Stimulated activated CD4-positive, alpha-beta T cell treated with anti-CD3 and anti-CD28 coated beads, Interleukin-1b, Interleukin-23, amount 100 ng/mL, for 1 hour (primary cell): ENCODE measurements at places on chromosomes 3 and 15.

DNA sequence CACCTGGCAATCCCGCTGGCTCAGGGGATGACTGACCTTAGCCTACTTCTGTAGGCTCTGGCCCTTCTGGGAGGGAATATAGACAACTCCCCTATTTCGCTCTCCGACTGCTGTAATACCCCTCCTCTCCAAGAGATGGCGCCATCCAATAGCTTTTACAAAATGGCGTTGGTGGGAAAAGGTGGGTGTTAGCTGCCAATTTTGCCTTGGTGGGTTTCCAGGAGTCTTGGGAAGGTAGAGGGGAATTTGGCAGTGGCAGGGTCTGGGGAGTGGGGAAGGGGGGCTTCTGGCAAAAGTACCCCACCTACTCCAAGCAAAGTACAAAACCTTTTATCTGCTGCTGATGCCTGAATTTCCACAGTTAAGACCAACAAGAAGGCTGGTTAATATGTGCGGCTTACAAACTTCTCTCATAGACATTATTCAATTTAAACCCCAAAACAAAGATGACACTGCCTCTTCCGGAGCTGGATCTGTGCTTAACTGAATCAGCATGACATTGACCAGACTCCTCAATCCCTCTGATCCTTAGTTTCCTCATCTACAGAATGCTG is 62.1 kb downstream of the RASGRF1 start:
- no peak for DNase-seq

DNA sequence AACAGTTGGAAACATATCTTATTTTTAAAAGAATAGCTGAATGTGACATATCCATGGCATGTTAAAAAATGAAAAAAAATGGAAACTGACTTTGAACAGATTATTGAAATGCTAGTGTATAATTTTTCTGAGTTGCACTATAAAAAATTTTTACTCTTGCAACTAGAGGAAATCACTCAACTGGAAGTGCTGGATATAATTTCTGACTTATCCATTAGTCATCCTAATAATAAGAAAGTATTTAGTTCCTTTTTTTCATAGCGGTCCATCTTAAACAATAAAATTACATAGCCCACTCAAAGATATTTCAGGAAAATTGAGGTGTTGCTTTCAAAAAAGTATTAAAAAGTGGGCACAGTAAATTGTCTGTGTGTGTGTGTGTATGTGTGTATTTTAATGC is 80.7 kb downstream of the MBNL1 start:
- no peak for DNase-seq

GRCh38 chr15:50803479-50804180 is 38.1 kb upstream of the SPPL2A start:
- DNase-seq: no peak

- no peak for DNase-seq
These were observed 60.5 kb upstream of the TMEM115 start for GRCh38 chr3:50419595-50420370.

- DNase-seq: no peak
These were observed 62.2 kb downstream of the MB21D2 start for GRCh38 chr3:192855434-192855833.

DNA sequence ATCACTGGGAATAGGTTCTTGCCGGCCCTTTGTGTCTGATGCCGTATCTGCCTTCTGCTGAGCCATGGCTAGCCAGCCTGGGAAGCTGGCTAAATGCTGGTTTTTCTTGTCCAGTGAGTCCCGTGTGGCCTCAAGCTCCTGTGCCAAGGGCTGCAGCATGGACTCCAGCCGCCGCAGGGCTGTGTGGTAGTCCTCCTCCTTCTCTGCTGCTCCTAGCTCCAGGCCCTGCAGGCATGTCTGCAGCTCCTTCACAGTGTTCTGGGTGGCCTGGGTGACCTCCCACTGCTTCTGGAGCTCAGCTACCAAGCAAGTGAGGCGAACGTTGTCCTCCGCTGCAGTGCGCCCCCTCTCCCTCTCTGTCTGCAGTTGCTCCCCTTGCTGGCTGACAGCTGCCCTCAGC is 24.9 kb downstream of the CXCR6 start:
- DNase-seq: no peak

- DNase-seq: no peak
These were observed 24.0 kb upstream of the SPTSSB start for GRCh38 chr3:161395115-161396012.

DNA sequence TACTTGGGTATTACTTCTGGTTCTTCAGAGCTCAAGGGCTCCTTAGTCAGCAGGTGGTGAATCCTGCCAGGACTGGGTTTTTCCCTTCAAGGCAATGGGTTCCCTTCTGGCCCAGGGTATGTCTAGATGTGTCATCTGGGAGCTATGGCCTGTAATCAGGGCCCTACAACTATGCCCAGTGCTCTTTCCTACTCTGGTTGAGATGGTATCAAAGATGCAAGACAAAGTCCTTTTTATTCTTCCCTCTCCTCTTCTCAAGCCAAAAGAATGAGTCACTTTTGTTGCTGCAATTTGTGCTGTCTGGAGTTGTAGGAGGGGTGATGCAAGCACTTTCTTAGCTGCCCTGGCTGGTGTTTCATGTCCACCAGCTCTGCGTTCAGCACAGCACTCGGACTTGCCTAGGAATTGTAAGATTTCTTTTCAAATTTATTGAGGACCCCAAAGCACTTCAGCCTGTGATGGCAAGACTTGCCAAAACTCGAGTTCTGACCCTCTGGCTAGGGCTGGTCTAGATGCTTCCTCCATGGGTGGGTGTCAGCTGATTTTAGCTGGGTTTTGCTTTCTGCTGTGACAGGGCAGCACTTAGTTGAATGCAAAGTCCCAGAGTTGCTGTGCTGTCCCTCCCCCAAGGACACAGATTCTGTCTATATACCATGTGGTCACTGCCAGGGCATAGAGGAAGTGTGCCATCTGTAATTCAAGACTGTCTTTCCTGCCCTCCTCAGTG is 129.2 kb upstream of the CBLB start:
- DNase-seq: no peak
